ENCODE measurements at places on chromosomes 16 and 17.

DNA sequence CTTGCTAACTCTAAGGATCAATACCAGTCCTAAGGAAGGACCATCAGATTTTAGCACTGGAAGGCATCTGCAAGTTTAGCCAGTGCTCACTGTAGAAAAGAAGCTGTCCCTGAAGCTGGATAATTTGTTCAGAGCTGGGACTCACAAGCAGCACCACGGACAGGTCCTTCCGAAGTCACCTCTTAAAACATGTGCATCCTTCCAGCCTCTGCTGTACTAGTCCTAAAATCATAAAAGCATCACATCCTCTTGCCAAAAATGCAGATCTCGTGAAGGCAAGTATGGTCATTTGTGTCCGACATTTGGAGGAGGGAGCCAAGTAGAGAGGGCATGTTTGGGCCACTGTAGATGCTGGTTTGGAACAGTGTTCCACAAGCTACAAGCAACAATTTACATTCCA, 506.9 kb downstream of the RBFOX1 start:
- DNase-seq = no peak

DNA sequence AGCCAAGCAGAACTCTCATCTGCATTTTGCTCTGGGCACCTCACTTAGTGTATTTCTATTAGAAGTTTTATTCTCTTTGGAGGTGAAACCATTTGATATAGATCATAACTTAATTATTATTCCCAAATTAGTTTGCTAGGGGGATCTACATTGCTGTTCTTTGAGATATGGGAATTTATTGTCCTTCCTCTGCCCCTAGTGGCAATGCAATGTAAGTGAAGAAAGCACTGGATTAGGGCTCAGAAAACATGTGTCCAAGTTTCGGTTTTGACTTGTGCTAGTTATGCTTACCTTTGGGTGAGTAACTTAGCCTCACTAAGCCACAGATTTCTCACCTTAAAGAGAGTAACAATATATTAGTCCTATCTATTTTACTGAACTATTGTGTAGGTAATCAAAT, 2.9 kb downstream of the KRT39 start:
- no peak for DNase-seq

GRCh38 chr17:64502809-64503208, 3.3 kb downstream of the DDX5 start:
- DNase-seq = no peak

- DNase-seq = peak; percentile 69
Measured at GRCh38 chr17:64505340-64506200, 519 bp downstream of the DDX5 start.

- no peak for DNase-seq
Measured at GRCh38 chr16:31664683-31665482, 137.2 kb downstream of the AHSP start.

GRCh38 chr16:9843424-9844018, 338.7 kb downstream of the GRIN2A start:
- DNase-seq = no peak

DNA sequence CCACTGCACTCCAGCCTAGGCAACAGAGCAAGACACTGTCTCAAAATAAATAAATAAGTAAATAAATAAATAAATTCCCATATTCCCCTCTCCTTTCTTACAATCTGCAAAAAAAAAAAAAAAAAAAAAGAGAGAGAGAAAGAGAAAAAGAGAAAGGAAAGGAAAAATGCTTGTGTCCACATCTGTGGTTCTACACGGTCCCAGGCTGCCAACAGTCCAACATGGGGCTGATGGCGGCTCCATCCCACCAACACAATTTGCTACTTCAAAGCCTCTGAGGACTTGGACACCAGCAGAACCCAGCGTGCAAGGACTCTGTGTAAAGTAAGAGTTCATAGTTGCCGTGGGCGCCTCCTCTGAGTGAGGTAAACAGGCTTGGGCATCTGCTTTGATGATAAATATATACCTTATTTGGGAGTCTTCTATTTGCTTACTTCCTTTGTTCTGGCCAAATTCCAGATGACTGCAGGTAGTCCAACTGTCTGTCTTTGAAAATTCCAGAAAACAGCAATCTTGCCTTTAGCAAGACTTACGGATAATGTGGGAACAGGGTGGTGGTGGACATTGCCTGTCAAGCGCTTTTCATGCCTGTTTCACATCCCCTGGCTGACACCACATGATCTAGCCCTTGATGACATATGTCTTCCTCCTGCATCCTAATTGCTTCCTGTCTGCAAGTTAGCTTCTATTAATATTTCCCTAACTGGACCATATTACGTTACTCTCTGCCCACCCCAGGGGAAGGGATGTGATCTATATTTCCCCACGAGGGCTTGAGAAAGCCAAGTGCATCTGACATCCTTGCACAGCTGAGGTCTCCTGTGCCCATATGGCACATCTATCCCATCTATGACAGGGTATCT, 10.1 kb downstream of the LITAF start:
- DNase-seq = no peak

GRCh38 chr17:7436556-7437368, 1.5 kb downstream of the TMEM102 start:
- DNase-seq = no peak

DNA sequence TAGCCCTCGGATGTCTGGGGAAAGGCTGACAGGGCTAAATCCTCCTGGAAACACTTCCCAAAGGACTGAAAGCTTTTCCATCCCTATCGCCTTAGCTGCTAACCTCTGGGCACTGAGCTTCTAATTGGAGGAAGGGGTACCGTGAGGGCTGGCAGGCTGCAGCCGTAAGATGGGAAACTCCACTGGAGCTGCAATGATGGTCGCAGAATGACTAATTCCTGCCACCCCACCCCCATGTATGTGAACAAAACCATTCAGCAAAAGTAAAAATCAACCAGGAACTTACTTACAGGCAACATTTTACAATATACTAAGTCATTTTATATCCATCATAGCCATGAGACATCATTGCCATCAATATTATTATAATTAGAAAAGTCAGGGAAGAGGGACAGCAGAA, 133.3 kb downstream of the ABCC12 start:
- no peak for DNase-seq

Data from AG04450 (cell line).